ENCODE measurements at places on chromosomes 16 and 17.

- no peak for DNase-seq
Measured at GRCh38 chr17:11730747-11731146, 132.5 kb downstream of the DNAH9 start.

DNA sequence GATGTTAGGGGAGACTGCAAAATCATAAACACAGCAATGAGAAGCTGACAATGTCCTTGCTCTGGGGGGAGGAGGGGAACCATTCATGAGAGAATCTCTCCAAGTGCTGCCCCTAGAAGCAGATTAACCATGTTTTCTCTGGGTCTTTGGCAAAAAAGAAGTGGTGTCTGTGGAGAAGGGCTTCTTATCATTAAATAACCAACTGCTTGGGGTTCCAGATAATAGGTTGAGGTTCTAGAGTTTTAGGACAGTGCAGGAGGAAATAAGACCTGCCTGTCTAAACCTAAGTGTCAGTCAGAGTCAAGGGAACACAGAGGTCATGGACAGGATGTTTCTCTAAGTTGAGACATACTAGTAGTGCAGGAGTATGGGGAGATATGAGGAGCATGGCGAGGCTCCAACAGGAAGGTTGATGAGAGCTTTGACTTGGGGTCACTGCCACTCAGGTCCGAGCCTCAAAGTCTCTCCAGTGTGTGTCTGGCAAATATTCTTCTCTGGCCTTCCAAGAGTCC lies 5.1 kb upstream of the ANKS4B start:
- DNase-seq, result no peak

- DNase-seq, result no peak
Measured at GRCh38 chr17:28327709-28328108, 7.6 kb downstream of the IFT20 start.

- no peak for DNase-seq
Measured at GRCh38 chr17:75115555-75115954, 5.8 kb downstream of the ARMC7 start.

DNA sequence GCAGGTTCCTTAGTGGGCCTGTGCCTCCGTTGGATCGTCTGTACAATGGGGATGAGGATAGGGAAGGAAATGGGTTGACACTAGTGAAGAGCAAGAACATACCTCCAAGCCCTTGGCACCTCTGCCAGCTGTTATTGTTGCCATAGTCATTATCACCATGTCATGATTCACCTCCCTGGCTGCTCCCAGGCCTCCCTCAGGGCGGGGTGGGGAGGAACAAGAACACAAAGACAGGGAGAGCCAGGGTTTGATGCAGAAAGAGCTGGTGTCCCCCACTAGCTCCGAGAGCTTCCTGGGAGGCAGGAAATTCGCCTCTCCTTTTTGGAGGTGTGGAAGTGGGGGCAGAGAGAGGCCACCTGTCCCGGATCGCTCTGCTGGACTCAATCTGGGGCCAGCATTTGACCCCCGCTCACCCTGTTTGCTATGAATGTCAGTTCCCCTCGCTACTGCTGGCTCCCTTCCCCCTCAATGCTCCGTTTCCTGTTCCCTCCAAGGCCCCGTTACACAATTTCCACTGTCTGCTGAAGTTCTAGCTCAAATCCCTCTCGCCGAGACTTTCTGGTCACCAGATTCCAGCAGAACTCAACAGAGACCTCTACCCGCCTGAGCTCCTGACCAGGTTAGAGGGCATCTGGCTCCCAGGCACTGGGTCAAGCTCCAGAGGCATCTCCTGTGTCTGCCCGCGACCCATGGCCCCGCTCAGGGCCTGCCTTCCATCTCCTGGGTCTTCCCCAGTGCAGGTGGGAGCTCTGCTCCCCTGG lies 9.1 kb downstream of the TIMP2 start:
- no peak for DNase-seq

GRCh38 chr16:84687715-84688114 lies 12.1 kb upstream of the USP10 start:
- DNase-seq, result peak; percentile 65

DNA sequence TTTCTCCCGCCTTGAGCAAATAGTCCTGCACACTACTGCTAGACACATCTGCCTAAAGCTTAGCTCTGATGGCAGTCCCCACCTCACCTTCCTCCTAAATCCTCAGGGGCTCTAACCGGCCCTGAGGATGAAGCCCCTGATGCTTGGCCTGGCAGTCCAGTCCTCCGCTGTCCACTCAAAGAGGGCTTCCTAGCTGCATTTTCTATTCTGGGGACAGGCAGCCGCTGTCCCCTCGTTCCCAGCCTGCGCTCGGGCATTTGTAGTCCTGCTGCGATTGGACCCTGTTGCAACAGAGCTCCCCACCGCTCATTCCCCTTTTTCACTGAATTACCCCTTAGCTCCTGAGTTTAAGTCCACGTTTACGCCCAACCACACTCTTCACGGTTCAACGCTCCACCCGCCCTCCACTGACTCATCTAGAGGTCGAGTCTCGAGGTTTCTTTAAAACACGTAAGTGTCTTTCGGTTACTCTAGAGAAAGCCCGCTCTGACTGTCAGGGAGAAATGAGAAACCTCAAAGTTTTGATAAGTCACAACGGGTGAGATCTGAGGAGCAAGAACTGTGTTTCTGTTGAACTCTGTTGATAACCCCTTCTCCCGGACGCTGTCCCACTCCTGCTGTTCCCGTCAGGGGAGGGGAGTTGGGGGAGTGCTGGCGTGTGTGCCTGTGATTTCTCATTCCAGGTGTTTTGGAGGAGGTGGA lies 4.5 kb downstream of the CCR7 start:
- no peak for DNase-seq

DNA sequence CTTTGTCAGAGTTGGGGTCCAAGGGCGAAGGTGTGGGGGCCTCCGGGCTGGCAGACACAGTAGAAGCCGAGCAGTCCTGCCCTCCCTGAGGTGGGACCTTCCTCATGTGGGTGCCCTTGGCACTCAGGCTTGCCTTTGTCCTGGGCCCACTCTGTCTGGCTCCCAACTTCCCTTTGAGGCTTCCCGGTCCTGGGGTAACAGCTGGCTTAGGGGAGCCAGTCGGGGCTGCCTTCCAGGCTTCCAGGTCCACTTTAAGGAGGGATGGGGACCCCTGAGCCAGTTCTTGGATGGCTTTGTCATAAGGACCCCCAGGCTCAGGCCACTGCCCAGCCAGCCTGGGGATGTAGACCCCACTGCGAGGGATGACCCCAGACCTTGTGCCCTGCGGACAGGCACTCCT lies 7.8 kb downstream of the GAS2L2 start:
- DNase-seq, result no peak

GRCh38 chr17:76588182-76588581 lies 2.5 kb upstream of the ST6GALNAC2 start:
- DNase-seq, result no peak

- no peak for DNase-seq
Measured at GRCh38 chr16:10608687-10609401, 28.4 kb upstream of the EMP2 start.

GRCh38 chr16:57335366-57335765 lies 23.2 kb upstream of the CCL22 start:
- DNase-seq, result no peak

DNA sequence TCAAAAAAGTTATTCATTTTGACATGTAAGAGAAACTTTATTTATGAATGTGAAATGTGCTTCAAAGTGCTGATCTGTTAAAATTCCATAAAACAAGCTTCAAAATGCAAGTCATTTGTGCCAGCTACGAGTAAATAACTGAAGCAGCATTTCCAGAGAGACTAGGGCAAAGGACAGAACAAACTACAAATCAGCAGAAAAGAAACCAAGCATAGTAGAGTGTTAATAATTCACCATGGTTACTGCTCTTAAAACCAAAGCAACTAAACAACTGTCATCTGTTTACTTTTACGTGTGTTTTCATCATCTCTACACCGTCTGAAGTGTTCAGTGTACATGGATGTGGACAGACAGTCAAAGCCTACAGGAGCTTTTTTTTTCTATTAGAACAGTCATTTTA lies 1.6 kb upstream of the ASPA start:
- DNase-seq, result no peak

DNA sequence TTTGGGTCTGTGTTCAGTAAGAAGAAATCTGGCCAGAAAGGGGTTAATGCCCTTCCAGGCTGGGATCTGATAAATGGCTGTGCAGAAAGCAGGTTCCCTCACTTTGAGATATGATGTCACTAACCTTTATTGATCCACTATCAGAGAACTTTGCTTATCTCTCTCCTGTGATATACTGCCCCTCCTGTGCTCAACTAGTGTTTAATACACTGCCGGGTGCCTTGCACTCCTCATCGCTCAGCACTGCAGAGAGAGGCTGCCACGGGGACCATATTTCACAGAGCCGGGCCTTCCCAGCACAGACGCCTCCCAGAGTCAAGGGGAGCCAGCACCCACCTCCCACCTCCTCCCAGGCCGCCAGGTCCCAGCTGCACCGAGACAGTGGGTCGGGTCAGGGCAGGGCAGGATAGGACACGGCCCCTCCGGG lies 20.2 kb downstream of the ZFHX3 start:
- DNase-seq, result no peak

- no peak for DNase-seq
Measured at GRCh38 chr17:71793518-71793917, 327.3 kb upstream of the SOX9 start.

DNA sequence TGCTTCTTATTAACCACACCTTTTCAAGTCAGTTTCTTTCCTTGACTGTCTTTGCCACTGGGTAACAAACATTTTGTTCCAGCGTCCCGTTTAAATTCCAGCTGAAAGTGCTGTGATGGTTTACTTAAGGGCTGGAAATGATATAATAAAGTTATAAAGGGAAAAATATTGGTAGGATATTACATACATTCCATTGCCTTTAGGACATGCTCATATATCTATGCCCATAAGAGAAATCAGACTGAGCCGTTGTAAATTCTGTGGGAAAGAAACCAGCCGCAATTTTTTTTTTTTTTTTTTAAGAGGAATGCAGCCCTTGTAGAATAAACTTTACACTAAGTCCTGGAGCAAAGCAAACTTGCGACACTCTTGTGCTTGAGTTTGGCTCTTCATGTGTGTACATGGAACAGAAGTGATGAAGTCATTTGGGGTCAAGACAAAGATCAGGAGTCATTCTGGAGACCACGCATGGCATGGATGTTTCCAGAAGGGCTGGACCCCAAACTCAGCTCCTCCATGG lies 210.9 kb downstream of the XYLT1 start:
- peak; percentile 53 for DNase-seq

- DNase-seq, result no peak
Measured at GRCh38 chr16:89600427-89600826, 13.0 kb upstream of the DPEP1 start.

GRCh38 chr17:28760601-28761562 lies 17.1 kb downstream of the TRAF4 start:
- DNase-seq, result no peak

Measured in fibroblast of skin of left quadriceps (primary cell).